ENCODE measurements at places on chromosomes 7 and 10. TPM values are rescaled to one million over a fixed set of nuclear protein-coding genes. Genes with fewer than 3 reads are reported as not detected.

The PLAC9 gene
- total RNA-seq = 16.7 TPM

The HHEX gene
- 3.5 TPM for total RNA-seq

The SH2D4B gene
- total RNA-seq = not detected

The CAV2 gene
- 60.1 TPM for total RNA-seq

The GHRHR gene
- not detected for total RNA-seq

The PCGF5 gene
- 31.5 TPM for total RNA-seq

The PAXIP1 gene
- total RNA-seq = 6.4 TPM

The FAM25C gene
- total RNA-seq = not detected

The SPDYE11 gene
- total RNA-seq = not detected

The NME8 gene
- not detected for total RNA-seq

The CALHM1 gene
- total RNA-seq = not detected

The CUTC gene
- 22.6 TPM for total RNA-seq

The LIPF gene
- total RNA-seq = not detected

The TEX47 gene
- total RNA-seq = not detected

The FFAR4 gene
- total RNA-seq = not detected

The ZNHIT1 gene
- 62.9 TPM for total RNA-seq

The NKX6-2 gene
- total RNA-seq = not detected

The TMEM139 gene
- total RNA-seq = not detected

All from fibroblast of lung (primary cell).